ENCODE measurements at places on chromosomes 2 and 18. TPM values are rescaled to one million over a fixed set of nuclear protein-coding genes. Genes with fewer than 3 reads are reported as not detected.

The ANKRD12 gene
- total RNA-seq, result 30.7 TPM

- no peak for DNase-seq
These were observed 7.8 kb upstream of the ACKR3 start for GRCh38 chr2:236561874-236562273.

DNA sequence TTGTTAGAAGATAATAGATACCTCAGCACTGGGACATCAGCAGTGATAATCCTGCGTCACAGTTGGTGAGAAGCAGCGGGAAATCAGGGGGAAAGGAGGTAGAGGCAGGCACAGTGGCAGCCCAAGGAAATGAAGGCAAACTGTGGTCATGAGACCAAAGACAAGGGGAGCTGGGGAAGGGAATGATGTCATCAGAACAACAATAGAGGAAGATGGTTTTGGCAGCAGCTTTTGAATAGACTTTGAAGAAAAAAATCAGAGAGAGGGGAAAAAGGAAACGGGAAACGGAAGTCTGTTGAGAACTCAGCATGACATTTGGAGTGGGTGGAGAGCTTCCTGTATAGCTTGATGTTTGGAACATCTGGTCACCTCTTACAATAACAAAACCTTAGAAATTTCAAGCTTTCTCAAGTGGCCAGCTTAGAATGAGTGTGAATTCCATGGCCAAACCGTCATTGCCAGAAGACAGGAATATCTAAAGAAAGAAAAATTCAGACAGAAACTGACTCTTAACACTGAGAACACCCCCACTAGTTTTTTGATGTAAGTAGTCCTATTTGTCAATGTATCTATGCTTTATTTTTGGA lies 18.4 kb upstream of the YES1 start:
- DNase-seq, result peak; percentile 50

The C2orf72 gene
- 0.41 TPM for total RNA-seq

DNA sequence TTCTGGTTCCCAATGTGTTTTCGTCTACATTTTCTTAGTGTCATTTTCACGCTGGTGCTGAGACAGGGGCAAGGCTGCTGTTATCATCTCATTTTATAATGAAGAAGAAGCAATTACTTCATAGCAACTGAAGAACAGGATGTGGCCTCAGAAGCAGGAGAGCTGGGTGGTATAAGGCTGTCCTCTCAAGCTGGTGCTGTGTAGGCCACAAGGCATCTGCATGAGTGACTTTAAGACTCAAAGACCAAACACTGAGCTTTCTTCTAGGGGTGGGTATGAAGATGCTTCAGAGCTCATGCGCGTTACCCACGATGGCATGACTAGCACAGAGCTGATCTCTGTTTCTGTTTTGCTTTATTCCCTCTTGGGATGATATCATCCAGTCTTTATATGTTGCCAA lies 7.3 kb downstream of the IL36G start:
- DNase-seq, result no peak

Data from SJSA1 (cell line).